Stimulated activated CD4-positive, alpha-beta T cell treated with anti-CD3 and anti-CD28 coated beads, Interleukin-1b, Interleukin-23, amount 100 ng/mL, for 1 hour (primary cell): ENCODE measurements at places on chromosomes 12 and 14.
A peak's percentile ranks its signal among the peaks of the same experiment; 100 is the strongest.

GRCh38 chr14:74514471-74514941 lies 20.9 kb downstream of the ISCA2 start:
- DNase-seq = no peak

GRCh38 chr12:31015215-31015614 lies 58.4 kb upstream of the DDX11 start:
- no peak for DNase-seq

GRCh38 chr14:50347521-50347920 lies 35.4 kb downstream of the DMAC2L start:
- no peak for DNase-seq

DNA sequence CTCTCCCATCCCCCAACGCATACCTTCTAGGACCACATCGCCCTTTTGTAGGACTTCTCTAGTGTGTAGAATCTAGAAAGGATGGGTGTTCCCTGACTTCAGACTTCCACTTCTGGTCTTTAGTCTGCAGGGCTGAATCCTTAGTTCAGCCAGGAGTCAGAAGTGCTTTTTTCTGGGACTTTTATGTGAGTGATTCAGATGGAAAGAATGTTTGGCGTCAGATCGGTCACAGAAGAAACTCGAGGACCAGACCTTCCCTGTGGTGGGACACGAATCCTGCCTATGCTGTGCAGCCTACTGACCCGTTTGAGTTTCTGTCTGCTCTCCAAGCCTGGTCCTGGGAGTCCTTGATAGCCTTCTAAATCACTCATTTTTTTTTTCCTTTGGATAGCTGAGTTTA lies 165.4 kb upstream of the SSTR1 start:
- no peak for DNase-seq

GRCh38 chr12:108187831-108188230 lies 58.7 kb downstream of the WSCD2 start:
- no peak for DNase-seq

DNA sequence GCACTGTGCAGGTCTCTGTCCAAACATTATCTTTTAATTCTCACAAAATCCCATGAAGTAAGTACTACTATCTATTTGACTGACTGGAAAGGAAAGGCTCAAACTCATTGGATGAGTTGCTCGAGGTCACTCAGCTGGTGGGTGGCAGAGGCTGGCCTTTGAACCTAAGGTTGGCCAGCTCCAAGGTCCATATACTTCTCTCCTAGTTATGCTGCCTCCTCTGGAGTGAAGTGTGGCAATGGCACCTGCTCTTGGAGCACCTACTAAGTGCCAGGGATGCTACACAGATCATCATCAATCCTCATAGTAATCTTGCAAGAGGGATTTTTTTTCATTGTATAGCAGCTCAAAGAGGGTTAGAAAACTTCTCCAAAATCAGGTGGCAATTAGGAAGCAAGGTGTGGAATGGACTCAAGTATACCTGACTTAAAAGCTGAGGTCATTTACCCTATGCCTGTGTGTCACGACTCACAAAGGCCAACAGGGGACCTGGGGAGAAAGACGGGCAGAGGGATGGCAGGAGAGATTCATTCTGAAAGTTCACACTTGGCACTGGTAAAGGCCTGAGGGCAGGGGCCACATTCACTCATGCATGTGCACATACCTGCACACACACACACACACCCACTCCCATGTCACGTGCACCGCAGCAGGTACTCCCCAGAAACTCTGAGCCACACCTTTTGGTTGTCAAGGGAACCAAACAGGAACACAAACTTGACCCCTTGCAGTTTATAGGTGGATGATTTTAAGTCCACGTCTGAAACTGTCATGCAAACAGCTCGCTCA lies 146.4 kb downstream of the FOXN3 start:
- no peak for DNase-seq

GRCh38 chr12:88546226-88546625 lies 34.0 kb downstream of the KITLG start:
- no peak for DNase-seq

DNA sequence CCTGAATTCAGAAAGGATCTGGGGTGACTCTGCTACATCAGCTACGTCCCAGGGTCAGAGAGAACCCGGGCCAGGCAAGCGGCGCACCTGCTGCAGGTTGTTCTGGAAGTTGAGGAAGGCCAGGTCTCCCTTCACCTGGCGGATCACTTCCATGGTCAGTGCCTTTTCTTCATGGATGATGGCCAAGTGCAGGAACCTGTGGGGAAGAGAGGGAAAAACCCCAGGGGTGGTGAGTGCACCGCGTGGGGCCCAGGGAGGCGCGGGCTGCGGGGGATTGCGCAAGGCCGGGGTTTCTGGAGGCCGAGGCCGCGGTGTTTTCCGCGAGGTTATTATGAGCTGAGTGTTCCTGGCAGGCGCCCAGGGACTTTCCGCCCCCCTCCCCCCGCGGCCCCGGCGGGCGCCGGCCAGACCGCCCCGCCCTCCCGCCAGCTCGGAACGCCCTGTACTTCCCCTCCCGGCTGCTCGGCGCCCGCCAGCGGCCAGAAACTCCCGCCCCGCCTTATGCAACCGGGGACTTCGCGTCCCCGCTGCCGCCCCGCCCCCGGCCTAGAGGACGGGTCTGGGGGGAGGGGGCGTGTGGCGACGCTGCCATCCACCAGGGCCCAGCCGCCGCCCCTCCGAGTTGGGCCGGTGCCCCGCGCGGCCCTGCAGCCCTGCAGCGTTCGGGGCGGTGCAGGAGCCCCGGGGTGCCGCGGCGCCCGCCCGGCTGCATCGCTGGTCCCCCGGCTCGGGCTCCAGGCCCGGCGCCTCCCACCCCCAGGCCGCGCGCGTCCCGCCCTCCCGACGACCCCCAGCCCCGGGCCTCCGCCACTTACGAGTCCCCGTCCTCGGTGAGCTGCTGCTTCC lies 723 bp downstream of the NFKBIA start:
- peak; percentile 92 for DNase-seq

GRCh38 chr14:88228522-88229236 lies 94.4 kb downstream of the KCNK10 start:
- DNase-seq = no peak

GRCh38 chr12:111277570-111277969 lies 91.3 kb downstream of the PHETA1 start:
- DNase-seq = no peak

DNA sequence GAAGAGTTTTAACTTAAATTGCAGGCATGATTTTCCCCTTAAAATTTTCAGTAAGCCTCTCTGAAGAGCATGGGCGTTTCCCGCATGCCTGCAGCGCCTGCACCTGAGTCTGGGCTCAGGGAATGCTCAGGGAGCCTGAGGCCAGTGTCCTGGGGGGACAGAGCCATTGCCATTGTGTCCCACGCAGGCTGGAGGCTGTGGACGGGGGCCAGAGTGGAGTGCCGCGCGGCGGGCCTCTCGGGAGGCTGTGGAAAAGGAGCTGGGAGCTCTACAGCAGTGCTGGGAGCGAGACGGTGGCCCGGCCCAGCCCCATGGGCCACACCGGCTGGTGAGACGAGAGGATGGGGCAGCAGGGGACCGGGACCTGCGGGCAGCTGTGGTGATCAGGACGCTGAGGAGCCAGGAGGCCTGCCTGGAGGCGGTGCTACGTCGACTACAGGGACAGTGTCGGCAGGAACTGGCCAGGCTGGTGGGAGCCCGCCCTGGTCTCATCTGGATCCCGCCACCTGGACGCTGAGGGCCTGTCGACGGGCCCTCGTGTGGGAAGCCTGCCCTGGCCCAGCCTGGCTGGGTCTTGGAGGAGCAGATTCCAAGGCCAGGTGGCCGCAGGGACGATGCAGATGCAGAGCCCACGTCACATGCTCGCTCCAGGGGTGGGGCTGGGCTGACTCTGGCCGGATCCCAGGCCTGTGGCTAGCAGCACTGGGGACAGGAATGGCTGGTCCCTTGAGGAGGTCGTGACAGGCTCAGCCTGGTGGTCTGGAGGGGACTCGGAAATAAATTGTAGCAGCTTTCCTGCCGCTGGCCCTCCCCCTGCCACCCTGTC lies 7.6 kb downstream of the TEDC1 start:
- DNase-seq = no peak

DNA sequence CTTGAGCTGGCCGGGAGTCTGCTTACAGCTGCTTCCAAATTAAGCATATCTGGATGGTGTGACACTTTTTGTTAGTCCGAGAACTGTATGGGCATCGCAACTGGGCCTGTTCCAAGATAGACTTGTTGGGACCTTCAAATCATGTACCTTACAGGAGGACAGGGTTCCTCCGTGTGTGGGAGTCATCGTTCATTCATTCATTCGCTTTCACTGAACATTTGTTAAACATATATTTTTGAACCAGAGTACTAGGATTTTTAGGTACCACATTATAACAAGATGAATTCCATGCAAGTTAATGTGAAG lies 387 bp upstream of the IPO8 start:
- DNase-seq = no peak

GRCh38 chr12:89960011-89960507 lies 251.4 kb upstream of the ATP2B1 start:
- no peak for DNase-seq

DNA sequence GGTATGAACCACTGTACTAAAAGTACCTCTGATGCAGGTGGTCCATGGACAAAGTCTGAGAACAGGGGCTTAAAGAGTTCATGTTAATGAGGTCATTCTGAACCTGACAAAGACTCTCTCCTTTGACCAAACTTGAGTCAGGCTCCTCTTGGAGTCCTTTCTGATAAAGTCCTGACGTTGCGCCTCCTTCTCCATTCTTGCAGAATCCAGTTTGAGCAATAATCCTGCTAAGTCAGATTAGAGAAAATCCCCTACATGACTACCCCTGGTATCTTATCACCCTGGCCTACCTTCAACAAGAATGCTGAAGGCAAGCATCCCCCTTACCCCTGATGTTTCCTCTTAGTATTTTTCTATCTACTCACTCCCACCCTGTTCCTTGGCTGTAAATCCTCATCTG lies 46.0 kb upstream of the ISM2 start:
- no peak for DNase-seq

DNA sequence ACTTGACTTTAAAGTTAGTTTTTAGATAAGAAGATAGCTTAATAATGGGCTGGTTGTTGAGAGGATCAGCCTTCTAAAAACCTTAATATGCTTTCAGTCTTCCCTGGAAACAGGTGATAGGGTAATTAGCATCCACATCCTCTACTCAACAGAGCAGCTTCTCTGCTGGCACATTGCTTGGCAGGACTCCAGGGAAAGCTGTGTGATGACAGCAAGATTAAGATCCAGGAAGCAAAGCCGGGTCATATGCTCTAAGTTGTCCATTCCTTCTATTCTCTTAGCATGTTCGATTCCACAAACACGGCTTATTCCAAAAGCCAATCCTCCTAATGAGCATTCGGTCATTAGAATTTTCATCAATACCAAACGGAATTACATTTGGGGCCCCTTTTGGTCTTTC lies 87.0 kb downstream of the HMGA2 start:
- DNase-seq = no peak

DNA sequence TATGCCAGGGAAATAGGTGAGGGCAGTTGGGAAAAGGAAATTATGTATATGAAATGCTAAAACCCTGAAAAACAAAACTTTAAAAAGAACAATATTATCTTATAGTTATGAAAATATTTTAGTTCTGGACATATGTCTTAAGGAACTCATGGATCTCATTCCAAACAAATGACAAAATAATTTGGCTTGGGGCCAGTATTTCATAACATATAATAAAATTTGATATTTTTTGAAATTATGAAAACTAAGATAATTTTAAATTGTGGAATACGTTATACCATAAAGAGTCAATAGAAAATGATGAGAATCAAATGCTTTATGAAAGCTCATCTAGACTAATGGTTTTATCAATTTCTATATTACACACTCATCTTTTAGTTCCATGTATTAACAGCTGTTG lies 173.8 kb upstream of the DCN start:
- no peak for DNase-seq

GRCh38 chr12:28161697-28162096 lies 28.6 kb upstream of the CCDC91 start:
- DNase-seq = no peak

GRCh38 chr12:60231976-60232907 lies 636.4 kb downstream of the SLC16A7 start:
- DNase-seq = no peak

- no peak for DNase-seq
Measured at GRCh38 chr12:128383357-128383937, 116.5 kb downstream of the TMEM132C start.

GRCh38 chr14:79332504-79333197 lies 878.7 kb downstream of the DIO2 start:
- no peak for DNase-seq

DNA sequence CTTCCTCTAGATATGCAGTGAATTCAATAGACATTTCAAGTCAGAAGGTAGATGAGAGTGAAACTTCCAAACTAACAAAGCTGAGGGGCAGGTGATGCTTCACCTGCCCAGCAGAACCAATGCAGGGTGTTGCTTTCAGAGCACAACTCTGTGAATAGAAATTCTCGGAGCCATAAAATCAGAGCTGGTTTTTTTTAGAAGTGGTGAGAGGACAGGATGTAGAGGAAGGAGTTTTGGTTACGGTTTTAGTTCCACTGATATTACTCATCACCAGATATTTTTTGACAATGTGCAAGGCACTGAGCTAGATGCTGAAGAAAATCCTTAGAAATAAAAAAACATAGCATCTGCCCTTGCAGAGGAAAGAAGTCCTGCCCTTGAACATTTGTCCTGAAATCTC lies 62.2 kb downstream of the BMP4 start:
- DNase-seq = no peak

GRCh38 chr14:99124482-99125105 lies 147.4 kb downstream of the BCL11B start:
- DNase-seq = no peak

DNA sequence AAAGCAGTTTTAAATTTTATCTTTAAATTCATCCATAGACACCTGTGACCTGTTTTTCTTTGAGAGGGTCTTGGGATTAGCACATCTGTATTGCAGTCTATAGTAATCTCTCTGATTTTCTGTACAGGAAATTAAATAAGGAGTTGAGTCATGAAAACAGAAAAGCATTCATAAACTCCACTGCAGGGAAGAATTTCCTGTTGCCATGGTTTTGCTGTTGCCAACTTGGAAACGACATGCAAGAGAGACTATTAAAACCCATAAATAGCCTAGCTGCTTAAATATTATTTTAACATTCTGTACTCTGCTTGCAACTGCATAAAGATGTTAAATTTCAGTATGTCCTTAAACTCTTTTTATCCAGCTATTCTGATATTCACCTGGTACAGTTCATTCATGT lies 281.0 kb upstream of the RGS6 start:
- DNase-seq = no peak
